ENCODE measurements at places on chromosomes 6 and 20.

GRCh38 chr20:3871550-3872265 lies 17.5 kb upstream of the PANK2 start:
- DNase-seq: no peak

DNA sequence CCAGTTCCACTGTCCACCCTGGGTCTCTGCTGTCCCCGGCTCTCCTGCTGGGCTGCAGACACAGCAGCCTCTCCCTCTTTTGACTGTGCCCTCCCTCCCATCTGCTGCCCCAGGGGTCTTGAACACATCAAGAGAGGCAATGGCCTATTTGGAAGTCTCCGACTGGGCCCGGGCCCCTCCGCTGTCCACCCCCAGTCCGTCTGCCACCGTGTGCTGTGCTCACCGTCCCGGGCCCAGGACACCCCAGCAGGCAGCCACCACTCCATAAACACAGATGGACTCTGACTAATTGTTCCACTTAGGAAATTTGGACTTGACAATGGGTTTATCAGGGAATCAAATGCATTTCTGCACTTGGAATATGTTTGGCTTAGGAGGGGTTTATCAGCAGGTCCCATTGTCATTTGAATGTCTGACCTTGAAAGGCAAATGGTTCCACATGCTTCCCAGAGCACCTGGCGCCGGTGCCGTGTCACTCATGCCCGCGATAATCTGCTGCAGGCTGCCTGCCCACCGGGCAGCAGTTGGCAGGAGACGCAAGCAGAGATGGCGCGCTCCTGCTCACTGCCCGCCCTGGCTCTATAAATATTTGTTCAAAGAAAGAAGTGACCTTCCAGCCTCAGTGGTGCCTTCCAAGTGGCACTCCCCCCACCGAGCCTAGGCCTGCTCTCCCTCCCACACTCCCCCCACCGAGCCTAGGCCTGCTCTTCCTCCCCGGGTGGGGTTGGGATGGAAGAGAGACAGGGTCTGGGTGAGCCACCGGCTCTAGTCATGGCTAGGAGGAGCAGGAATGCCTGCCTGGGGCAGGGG lies 18.8 kb upstream of the FRMD1 start:
- no peak for DNase-seq

- no peak for DNase-seq
These were observed 719.4 kb downstream of the EPM2A start for GRCh38 chr6:145015739-145016558.

- DNase-seq: no peak
These were observed 24.5 kb upstream of the SEC63 start for GRCh38 chr6:107982486-107982885.

DNA sequence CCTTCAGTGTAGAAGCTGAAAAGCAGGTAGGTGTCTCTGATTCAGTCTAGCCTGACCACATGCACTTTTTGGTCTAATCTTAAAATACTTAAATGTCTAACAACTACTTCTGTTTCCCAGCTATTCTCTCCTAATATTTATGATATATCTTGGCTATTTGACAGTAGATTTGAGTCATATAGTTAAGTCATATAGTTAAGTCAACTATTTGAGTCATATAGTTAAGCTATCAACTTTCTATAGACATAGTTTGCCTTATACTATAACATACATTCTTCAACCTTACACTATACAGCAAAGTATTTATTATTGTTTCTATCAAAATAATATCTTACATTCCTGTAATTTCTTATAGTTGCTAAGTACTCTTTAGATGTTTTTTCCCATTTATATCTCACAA lies 110.9 kb downstream of the GMDS start:
- DNase-seq: no peak

- no peak for DNase-seq
These were observed 51.2 kb downstream of the VAPB start for GRCh38 chr20:58440021-58440767.

DNA sequence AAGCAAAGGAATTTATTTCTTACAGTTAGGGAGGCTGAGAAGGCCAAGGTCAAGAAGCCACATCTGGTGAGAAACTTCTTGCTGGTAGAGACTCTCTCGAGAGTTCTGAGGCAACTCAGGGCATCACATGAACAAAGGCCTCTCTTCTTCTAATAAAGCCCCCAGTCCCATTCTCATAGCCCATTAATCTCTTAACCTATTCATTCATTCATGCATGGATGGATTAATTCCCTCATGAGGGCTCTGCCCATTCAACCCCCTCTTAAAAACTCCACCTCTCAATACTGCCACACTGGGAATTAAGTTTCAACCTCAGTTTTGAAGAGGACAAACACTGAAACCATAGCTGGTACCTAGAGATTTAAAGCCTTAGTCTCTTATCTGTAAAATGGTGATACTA lies 217.9 kb upstream of the SPTLC3 start:
- DNase-seq: no peak

DNA sequence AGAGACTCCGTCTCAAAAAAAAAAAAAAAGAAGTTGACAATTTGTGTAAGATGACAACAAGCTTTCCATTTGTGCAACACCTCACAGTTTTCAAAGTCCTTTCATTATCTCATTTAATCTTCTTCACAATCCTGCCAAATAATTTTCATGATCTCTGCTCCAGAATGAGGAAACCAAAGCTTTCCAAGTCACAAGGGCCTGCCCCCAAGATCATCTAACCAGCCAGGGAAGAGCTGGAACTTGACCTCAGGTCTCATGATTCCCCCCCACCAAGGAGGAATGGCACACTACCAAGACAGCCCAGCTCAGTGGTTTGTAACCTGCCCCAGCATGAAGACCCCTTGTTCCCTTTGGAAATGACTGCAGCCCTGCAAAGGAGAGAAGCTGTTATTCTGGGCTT lies 74.0 kb upstream of the PIM1 start:
- DNase-seq: no peak

DNA sequence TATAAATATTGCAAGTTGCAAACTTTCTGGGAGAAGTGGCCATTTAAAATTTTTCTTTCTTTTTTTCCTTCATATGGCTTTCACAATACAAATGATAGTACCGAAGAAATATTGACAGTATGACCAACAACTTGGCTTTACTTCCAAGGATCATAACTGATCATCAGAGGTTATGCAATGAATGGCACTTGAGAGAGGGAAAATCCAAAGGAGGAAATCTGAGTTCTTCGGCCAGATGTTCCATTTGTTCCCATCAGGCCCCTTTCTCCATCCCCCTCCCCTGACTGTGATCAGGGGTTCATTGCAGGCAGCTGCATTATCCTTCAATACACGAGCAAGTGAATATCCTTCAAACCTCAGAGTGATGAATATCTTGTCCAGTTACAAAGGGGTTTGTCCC lies 130.0 kb upstream of the UST start:
- DNase-seq: no peak

- DNase-seq: no peak
These were observed 33.7 kb upstream of the IYD start for GRCh38 chr6:150334790-150335783.

DNA sequence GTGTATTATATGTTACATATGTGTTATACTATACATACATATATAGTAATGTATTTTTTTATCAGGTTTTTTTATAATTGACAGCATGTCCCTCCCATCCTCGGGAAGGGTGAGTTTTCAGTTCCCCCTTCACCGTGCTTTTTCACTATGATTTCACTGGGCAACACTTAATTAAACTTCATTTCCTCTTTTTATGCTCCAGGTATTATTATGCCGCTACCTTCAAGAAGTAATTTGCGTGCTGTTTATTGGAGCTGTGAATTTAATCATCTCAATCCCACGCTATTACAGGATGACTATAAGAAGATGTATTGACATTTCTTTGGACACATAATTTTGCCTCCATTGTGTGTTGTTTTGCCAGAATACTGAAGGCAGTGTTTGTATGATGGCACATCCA lies 228.6 kb downstream of the SAMD5 start:
- DNase-seq: no peak

- no peak for DNase-seq
These were observed 20.0 kb upstream of the POU5F1 start for GRCh38 chr6:31190488-31190887.

DNA sequence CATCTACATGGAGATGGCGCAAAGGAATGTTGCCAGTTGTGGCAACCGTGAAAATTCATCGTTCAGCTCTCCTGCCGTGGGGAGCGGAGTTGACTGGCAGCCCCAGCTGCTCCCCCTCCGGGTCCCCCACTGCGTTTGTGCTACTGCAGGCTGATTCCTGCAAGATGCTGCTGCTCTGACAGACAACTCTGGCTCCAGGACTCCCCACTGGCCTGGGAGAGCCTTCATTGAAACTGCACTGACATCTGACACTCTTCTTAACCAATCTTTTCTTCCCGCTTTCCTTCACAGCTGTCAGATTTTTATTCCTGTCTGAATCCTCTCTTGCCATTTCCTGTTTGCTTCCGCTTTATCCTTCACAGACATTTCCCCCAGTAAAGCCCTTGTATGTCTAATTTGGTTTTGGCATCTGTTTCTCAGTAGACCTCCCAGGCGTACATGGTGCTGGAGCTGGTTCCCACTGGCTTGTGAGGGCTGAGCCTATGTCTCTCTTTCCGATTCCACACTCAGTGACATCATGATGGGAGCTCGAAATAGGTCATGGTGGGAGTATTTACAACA lies 9.5 kb upstream of the ATRN start:
- no peak for DNase-seq

DNA sequence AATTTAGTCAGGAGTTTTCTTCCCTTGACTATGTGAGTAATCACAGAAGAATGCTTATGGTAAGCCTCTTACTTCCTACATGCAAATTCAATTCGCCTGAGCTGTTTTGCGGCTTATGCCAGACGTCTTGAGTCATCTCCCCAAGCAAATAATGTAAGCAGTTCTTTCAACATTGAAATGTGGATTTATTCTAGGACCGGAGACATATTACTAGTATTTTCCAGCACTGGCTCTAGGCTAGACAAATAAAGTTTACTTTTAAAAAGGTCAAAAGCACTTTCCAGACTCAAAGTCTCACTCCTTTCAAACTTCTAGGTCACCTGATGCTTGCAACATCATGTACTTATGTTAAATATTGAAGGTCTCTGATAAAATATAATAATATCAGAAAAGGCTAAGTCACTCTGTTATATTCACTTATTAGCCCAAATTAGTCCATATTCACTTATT lies 38.1 kb upstream of the NOX3 start:
- DNase-seq: no peak

DNA sequence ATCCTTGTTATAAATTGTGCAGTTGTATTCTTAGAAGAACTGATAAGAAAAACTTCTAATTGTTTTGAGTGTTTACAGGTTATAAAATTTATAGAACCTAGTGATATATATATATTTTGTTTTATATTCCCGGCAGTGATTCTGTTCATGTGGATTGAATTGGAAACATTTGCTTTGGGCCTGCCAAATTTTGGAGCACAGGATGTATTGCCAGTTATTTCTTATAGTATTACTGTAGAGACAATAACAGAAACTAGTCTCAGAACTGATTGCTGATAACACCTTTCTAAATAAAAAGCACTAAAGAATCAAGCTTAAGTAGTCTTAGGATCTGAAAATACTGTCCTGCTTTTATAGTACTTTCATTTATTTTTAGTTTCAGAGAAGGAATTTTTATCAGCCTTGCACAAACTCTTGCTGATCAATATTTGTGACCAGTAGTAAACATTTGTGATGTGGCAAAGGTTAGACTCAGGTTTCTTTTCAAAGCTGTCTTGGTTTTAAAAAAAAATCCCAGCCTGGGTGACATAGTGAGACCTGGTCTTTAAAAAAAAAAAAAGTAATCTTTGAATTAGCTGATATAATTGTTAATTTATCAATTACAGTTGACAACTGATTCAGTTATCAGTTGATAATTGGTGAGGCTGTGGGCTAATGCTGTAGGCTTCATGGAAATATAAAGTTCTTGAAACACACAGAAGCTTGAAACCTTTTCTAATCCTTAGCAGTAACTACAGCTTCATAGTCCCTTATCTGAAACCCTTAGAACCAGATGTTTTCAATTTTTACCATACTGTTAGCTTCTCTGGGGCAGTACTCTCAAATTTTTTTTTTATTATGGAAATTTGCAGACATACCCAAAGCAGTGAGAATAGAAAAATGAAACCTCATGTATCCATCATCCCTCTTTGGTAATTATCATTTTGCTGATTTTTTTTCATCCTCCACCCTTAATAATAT lies 42.4 kb downstream of the RNGTT start:
- no peak for DNase-seq

- DNase-seq: no peak
These were observed 12.4 kb upstream of the RSPO4 start for GRCh38 chr20:1014471-1014870.

GRCh38 chr6:131383421-131384411 lies 189.3 kb upstream of the ARG1 start:
- no peak for DNase-seq

DNA sequence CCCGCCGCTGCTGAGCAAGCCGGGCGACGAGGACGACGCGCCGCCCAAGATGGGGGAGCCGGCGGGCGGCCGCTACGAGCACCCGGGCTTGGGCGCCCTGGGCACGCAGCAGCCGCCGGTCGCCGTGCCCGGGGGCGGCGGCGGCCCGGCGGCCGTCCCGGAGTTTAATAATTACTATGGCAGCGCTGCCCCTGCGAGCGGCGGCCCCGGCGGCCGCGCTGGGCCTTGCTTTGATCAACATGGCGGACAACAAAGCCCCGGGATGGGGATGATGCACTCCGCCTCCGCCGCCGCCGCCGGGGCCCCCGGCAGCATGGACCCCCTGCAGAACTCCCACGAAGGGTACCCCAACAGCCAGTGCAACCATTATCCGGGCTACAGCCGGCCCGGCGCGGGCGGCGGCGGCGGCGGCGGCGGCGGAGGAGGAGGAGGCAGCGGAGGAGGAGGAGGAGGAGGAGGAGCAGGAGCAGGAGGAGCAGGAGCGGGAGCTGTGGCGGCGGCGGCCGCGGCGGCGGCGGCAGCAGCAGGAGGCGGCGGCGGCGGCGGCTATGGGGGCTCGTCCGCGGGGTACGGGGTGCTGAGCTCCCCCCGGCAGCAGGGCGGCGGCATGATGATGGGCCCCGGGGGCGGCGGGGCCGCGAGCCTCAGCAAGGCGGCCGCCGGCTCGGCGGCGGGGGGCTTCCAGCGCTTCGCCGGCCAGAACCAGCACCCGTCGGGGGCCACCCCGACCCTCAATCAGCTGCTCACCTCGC lies 1.5 kb downstream of the ARID1B start:
- no peak for DNase-seq

GRCh38 chr20:19760371-19760721 lies 2.3 kb downstream of the RIN2 start:
- no peak for DNase-seq

GRCh38 chr20:25273046-25273445 lies 25.2 kb downstream of the PYGB start:
- no peak for DNase-seq

GRCh38 chr20:3313683-3314065 lies 74.7 kb upstream of the SLC4A11 start:
- DNase-seq: no peak

GRCh38 chr20:52915564-52915963 lies 56.6 kb upstream of the TSHZ2 start:
- no peak for DNase-seq

GRCh38 chr20:32111753-32112152 lies 2.2 kb downstream of the TM9SF4 start:
- DNase-seq: no peak

DNA sequence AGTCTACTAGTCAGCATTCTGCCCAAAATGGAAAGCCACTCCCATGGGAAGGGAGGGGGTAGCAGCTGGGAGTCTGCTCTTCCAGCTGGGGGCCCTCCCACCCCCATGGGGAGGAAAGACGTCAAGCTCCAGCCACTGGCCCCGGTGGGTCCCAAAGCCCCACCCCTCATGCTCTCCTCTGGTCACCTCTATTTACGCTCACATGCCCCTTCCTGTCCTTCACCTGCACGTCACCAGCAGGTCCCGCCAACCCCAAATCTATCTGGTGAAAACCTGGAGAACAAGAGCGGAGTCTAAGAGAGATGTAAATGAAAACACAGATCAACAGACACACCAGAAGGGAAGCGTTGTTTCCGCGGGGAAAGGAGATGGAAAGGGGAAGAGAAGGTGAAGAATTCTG lies 30.0 kb upstream of the ZBP1 start:
- DNase-seq: no peak

Data from activated CD8-positive, alpha-beta memory T cell treated with anti-CD3 and anti-CD28 coated beads for 4 hours (primary cell).